ENCODE measurements at places on chromosomes 7 and 10.

DNA sequence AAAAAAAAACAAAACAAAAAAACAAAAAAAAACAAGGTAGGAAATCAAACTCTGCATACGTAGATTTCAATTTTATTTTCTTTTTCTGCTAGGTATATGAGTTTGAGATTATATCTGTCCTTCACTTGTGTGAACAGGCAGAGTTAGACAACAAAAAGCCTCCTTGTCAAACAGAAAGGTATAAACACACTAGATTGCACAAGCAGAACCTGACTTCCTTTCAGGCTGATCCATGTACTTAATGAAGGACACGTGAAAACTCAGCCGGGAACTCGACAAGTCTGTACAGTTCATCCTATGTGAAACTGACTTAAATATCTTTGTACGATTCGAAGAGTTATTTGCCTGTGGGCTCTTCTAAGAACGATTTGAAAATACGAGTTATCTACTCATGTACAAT lies 254.1 kb downstream of the ARL4A start:
- DNase-seq, result no peak

- DNase-seq, result no peak
Observed at GRCh38 chr10:80921032-80921431, 383.3 kb downstream of the SH2D4B start.

DNA sequence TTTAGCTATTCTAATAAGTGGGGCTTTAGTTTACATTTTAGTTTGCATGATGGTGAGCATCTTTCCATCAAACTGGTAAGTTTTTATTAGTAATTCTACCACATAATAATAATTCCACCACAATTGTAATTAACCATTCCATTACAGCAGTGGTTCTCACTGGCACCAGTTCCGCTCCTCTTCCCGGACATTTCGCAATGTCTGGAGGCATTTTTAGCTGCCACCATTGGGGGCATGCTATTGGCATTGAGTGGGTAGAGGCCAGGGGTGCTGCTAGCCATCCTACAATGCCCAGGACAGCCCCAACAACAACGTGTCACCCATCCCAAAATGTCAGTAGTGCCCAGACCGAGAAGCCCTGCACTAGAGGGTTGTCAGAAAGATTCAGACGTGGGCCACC lies 31.4 kb downstream of the ADRB1 start:
- no peak for DNase-seq

GRCh38 chr7:151851782-151852181 lies 25.1 kb downstream of the PRKAG2 start:
- DNase-seq, result no peak

DNA sequence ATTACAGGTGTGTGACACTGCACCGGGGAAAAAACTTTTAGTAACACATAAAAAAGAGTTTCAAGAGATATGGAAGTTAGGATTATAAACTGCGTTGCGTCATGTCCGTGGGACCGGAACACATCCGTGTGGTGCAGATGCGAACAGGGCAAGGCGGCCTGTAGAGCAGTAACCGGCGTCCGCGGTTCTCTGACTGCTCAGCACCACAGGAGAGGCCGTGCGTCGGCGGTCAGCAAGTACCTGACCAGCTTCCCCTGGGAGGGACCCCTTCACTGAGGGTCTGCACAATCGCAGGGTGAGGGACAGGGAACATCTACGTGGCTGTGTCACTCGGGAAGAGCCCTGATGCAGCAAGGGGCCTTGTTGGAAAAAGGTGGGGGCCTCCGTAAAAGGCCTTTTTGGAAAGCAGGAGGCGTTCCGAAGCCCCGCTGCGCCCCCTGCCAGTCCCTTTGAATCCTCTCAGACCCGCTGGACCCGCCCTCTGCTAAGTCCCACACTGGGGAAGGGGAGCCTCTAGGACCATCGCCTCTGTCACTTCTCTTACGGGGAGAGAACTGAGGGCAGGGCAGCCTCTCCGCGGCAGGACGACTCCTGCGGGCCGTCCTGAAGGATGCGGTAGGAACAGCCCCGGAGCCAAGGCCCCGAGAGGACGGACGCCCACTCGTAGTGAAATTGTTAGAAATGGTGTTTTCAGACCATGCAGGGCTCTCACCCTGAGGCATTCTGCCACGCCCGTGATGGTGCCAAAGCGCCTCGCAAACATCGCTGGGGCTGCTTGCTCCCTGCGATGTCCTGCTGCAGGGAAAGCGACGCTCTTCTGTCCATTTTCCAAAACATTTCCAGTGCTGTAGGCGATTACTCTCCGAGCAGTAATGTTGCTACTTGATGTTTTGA lies 771.6 kb upstream of the COBL start:
- no peak for DNase-seq

DNA sequence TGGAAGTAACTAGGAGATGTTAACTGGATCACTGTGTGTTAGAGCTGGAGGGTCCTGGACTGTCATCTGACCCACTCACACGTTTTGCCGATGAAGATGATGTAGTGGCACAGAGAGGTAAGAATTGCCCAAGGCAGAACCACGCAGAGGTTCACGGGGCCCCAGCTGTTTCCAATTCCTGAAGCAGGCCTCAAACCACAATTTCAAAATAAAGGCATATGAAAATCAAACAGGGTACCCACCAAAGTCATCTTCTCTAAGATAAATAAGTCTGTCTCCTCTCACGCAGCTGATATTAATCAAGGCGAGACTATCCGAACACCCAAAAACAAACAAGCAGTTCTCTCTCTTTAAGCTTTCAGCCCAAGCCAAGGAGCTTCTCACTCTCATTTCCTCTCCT lies 113.3 kb upstream of the JCAD start:
- DNase-seq, result no peak

GRCh38 chr7:66683770-66684123 lies 55.1 kb downstream of the KCTD7 start:
- no peak for DNase-seq

DNA sequence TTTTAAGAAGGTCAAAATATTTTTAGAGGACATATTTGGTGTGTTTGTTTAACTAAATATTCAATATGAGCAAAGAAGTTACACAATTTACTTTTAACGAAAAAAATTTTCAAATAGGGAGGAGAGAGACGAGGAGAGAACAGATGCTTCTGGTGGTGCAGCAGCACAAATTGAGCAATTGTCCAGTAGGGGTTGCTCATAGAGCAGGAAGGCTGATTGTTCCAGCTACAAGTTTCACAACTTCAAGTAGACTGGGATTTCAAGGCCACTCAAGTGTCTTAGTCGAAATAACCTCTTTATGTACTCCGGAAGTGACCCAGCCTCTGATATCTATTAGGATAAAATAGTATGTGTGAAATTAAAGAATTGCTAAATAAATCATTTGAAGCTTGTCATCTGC lies 197.9 kb downstream of the HDAC9 start:
- peak; percentile 45 for DNase-seq

GRCh38 chr10:7507887-7508726 lies 97.3 kb upstream of the SFMBT2 start:
- no peak for DNase-seq

GRCh38 chr7:816751-817671 lies 15.3 kb upstream of the SUN1 start:
- peak; percentile 58 for DNase-seq

DNA sequence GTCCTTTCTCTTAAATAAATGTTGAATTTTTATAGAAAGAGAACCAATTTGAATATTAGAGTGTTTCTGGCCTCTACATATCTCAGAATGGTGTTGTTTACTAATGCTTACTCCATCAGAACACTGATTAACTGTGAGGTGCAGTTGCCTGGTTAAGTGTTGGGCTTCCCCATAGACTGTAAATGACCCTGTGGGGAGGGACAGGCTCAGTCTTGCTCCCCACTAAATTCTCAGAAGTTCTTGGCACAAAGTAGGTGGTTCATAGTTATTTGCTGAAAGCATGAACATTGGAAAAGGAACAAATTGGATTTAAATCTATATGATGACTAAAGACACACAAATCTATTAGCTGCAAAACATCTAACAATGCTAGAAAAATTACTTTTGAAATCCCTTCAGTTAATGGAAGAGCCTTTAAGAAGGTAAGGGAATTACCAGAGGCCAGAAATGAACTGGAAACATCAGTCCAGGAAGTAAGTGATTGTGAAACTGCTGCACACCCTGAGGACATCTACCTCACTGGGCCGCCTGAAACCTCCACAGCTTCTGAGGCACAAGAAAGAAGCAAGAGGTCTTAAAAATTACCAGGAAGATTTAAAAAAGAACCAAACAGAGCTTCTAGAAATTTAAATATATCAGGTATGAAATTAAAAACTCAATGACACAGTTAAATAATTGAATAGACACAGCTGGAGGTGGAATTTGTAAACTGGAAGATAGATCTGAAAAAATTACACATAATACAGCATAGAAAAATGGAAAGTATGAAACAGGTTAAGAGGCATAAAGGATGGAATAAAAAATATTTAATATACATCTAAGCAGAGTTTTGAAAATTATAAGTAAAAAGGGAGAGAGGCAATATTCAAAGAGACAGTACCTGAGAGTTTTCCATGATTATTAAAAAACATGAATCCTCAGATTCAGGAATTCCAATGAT lies 17.8 kb upstream of the COMTD1 start:
- DNase-seq, result no peak

- DNase-seq, result no peak
Observed at GRCh38 chr7:74051193-74051592, 23.2 kb downstream of the ELN start.

DNA sequence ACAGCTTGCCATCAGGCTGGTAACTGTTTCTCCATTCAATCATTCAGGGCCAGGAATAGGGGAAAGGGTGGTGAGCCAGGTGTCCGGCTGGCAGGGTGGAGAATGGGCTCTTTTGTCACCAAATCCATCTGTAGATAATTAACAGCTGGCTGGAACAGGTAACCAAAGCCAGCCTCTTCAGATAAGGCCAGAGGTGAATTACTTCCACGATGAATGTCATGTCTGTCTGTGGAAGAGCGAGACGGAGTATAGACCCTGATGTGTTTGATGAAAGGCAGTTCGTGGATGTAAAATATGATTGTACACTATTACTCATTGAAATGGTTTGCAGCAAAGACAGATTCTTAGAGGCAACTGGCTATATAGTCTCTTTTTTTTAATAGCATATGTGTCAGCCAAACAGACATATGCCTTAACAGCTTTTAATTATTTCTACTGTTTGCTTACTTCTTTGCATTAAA lies 149.8 kb downstream of the KLF6 start:
- DNase-seq, result no peak

DNA sequence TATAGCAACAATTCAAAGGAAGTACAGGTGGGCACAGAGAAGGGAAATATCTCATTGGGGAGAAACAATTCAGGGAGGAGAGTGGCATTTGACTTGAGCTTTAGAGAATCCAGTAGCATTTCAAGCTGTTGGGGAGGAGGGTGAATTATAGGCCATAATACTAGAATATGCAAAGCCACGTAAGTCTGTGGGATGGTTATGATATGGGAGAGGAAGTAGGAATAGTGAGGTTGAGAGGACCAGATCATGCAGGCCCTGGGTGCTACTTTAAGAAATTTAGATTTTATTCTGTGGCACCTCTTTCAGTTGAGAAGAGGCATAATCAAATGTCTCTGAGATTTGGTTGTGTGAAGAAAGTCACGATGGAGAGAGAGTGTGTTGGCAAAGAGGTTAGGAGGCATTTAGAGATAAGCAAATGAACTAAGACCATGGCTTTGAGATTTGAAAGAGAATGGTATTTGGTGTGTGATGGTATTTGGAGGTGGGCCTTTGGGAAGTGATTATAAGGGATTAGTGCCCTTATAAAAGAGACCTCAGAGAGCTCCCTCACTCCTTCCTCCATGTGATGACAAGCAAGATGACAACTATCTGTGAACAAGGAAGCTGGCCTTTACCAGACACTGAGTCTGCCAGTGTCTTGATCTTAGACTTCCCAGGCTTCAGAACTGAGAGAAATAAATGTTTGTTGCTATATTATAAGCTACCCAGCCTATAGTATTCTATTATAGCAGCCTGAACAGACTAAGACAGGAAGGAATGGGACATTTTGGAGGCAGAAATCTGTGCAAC lies 15.1 kb downstream of the ADD3 start:
- DNase-seq, result no peak

- no peak for DNase-seq
Observed at GRCh38 chr10:112532189-112532588, 85.2 kb downstream of the VTI1A start.

GRCh38 chr10:101305320-101306241 lies 48.4 kb upstream of the BTRC start:
- DNase-seq, result no peak

DNA sequence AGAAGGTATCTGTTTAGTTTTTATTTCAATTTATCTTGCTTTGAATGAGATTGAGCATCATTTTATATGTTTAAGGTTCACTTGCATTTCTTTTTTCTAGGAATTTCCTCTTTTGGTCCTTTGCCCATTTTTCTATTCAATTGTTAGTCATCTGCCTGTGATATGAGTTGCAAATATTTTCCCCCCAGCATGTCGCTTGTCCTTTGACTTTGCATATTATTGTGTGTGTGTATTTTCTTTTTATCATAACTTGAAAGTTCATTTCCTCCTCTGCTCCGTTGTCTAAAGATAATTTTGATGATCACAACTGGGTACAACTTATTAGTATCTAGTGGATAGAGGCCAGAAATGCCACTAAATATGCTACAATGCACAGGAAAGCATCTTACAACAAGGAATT lies 132.7 kb upstream of the MDFIC start:
- DNase-seq, result no peak

DNA sequence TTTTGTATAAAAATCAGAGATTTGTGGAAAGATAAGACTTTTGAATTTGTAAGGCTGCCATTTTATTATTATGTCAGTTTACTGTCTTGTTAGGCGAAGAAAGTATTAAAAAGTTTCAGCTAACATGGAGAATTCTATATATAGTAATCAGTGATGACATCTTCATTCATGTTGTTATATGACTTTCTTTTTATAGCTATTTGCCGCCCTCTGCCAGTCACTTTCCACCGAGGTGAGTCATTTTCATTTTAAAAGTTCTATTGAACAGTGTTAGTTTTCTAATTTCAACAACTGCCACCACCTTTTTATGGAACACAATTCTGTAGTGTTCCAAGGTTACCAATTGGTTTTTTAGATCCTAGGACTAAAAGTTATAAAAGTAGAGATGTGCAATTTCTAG lies 11.8 kb downstream of the CUTC start:
- no peak for DNase-seq

GRCh38 chr7:81632418-81632817 lies 137.4 kb downstream of the HGF start:
- DNase-seq, result no peak

- DNase-seq, result no peak
Observed at GRCh38 chr7:112005205-112005775, 200.9 kb downstream of the DOCK4 start.

GRCh38 chr10:88952647-88953111 lies at the start of gene ACTA2:
Gene ACTA2 (minus strand): TSS chr10:88952773. CDS start chr10:88948930, 3,843 bp downstream.
- DNase-seq, result peak; percentile 26

- no peak for DNase-seq
Observed at GRCh38 chr7:43489257-43489656, 93.7 kb upstream of the STK17A start.

- no peak for DNase-seq
Observed at GRCh38 chr7:158064631-158065030, 523.0 kb downstream of the PTPRN2 start.

Data from AG08396 (cell line).